ENCODE measurements at places on chromosomes 16 and 17.
A peak's percentile ranks its signal among the peaks of the same experiment; 100 is the strongest.

DNA sequence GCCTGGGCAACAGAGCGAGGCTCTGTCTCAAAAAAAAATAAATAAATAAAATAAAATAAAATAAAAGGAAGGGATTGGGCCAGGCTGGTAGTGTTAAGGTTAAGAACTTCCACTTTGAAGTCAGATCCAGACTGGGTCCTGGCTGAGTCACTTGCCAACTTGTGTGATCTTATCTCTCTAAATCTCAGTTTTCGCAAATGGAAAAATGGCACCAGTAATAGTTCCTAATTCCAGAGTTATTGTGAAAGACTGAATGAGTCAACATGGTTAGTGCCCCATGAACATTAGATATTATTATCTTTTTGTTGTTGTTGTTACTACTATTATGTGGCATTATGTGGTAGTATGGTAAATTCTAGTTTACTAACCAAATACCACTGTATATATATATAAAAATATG is 188.0 kb upstream of the AXIN2 start:
- DNase-seq, result no peak

DNA sequence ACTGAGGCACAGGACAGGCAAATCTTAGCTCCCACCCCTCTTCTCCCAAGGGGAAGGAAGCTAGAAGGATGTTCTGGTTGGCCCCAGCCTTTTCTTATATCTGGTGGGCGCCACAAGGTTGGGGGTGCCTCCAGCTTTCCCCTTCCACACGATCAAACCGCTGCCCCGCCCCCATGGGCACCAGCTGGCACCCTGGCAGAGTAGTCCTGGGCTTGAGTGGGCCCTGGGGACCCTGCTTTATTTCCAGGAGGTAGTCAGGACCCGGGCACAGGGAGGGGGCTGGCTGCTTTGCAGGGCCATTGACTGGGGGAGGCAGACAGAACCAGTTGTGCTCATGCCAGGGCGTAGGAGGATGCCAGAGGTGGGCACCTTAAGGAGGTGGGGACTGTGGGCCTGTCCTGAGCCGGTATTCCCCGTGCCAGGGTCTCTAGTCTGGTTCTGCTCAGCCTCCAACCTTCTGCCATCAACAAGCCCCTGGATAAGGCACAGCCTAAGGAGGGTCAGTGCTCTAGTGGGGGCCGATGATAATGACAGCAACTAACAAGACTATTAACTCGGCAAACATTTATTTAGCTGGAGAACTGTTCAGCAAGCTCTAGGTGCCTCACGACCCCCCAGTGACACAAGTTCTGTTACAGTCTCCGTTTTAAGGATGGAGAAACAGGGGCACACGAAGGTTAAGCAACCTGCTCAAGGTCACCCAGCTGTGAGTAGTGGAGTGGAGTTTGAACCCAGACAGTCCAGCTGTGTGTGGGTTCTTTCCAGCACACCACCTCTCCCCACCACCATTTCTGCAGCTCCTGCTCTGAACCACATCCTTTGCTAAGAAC is 7.6 kb upstream of the PPP1R1B start:
- DNase-seq, result no peak

DNA sequence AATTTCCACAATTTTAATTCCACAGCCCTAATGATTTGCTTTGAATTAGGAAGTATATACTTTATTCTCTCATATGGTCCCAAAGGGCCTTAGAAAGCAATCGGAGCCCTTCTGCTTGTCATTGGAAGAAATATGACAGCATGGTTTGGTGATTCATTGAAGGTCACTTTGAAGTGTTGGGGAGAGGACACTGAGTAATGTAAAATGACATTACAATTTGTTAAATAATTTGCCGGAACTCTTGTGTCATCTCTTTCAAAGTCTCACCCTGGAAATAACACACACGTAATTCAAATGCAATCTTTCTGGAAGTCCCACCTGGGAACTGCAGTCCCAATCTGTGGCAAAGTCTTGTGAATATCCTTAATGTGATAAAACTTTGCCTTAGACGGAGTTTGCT is 59.8 kb downstream of the BMERB1 start:
- no peak for DNase-seq

DNA sequence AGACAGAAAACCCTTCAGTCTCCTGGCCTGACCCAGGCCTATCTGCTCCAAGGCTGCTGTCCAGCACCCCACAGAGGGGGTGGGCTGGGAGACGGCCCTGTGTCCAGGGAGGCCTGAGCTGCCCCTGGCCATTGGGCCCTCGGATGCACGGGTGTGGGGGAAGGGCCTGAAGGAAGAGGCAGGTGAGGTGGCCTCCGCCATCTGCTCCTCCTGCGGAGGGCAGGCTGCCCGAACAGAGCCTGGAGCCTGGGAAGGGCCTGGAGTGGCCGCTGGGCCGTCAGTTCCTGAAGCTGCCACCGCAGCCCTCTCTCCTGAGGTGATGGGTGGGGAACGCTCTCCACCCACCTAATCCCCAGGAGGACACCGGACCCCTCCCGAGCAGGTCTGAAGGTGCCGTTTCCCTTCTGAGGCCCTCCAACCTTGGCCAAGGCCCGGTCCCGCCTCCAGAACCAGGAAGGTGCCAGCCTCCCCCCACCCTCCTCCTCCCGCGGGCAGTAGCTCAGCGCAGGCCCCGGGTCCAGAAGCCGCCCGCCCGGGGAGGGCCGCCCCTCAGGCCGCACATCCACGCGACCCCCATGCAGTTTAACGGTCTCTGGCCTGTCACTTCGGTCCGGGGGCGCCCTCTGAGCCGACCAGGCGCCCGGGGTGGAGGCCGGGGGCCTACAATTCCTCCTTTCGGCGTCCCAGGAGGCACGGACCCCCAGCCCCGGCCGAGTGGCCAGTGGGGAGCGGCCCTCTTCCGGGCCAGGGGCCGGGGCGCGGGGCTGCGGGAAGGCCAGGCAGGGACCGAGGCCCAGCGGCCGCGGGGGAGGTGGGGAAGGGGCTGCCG is 835 bp downstream of the FBXL16 start:
- DNase-seq, result no peak

DNA sequence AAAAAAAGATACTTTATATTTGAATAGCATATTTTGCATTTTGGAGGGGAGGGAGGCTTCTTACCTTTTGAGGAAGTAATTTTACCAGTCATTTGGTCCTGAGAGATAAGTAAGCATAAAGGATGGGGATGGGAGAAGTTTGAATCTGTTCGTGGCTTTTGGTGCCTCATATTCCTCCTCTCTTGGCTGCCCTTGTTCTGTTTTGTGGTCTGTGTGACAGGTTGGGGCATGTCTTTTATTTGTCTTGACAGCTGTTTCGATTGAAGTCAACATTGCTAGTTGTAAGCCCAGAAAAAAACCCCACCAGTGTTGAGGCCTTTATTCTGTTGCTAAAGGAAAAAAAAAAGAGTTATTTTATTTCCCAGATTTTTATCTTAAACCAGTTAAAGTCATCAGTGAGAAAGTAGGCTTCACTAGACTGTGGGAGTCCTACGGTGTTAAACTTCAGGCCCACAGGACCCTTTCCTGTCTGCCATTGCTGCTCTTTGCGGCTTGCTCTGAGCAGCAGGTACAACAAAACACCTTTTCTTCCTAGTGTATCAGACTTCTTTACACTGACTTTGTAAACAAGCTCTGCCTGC is 11.4 kb downstream of the SLC7A6 start:
- DNase-seq, result peak; percentile 73

- no peak for DNase-seq
Measured at GRCh38 chr17:57352665-57353175, 96.4 kb downstream of the MSI2 start.

GRCh38 chr17:18025945-18026776 is 12.8 kb downstream of the ATPAF2 start:
- DNase-seq, result peak; percentile 26

- peak; percentile 10 for DNase-seq
Measured at GRCh38 chr16:49890876-49891275, 35.0 kb upstream of the ZNF423 start.

DNA sequence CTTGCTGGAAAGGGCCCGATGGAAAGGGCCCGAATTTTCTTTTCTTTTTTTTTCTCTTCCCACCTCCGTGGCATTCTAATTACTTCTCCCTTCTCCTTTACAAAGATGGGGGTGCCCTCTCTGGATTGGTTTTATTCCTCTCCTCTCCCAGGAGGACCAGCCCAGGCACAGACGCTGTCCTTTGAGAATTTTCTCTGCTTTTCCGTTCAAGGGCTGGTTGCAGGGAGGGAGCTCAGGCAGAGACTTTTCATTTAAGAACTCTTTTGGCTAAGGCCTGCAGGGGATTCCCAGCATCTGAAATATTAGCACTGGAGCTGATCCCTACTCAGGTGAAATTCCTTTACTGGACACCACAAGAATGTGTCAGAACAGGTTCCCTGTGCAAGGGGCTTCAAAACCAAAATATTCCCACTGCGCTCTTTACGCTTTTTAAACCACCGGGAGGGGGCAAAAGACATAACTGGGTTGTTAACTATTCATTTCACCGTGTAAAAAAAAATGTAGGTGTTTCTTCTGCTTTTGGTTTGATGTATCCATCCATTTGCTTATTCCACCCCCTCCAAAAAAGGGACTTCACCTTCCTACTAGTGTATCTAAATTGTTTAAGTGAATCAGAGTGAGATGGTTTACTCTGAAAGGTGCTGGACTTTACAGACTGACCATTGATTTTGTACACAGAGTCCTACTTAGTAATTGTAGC is 1.4 kb downstream of the NFAT5 start:
- peak; percentile 35 for DNase-seq

- DNase-seq, result no peak
Measured at GRCh38 chr17:70642059-70642458, 472.7 kb downstream of the KCNJ2 start.

GRCh38 chr16:47037396-47037745 is 63.9 kb upstream of the DNAJA2 start:
- peak; percentile 27 for DNase-seq
